ENCODE measurements at places on chromosomes 2 and 18.

GRCh38 chr2:188333751-188334524 is 42.3 kb downstream of the GULP1 start:
- no peak for DNase-seq

GRCh38 chr18:25787276-25787675 is 303.1 kb downstream of the SS18 start:
- DNase-seq = no peak

- no peak for DNase-seq
Observed at GRCh38 chr2:242041816-242042215, 172.3 kb downstream of the RTP5 start.

DNA sequence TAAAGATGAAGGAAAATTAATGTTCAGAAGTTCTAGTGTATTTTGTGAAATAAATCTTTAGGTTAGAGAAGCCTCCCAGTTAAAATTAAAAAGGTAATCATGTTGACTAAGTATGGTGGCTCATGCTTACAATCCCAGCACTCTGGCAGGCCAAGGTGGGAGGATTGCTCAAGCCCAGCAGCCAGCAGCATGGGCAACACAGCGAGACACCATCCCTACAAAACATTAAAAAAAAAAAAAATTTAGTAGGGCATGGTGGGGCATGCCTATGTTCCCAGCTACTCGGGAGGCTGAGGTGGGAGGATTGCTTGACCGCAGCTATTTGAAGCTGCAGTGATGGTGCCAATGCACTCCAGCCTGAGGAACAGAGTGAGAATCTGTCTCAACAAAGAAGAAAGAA is 17.9 kb downstream of the XPO1 start:
- no peak for DNase-seq

GRCh38 chr2:72004976-72005375 is 142.7 kb downstream of the CYP26B1 start:
- DNase-seq = no peak

All from RWPE1 (cell line).